Thoracic aorta (tissue), 2 donors: ENCODE measurements at places on chromosomes 4 and X. TPM values are rescaled to one million over a fixed set of nuclear protein-coding genes. Genes with fewer than 3 reads are reported as not detected.

Gene DUSP21
- total RNA-seq = not detected

Gene SPOCK3
- total RNA-seq = not detected

Gene C4orf51
- not detected for total RNA-seq

Gene CYBB
- 39.9 TPM for total RNA-seq

Gene PPARGC1A
- 1.3 TPM for total RNA-seq

Gene GPR173
- 2.3 TPM for total RNA-seq

Gene TSPAN6
- 7.2 TPM for total RNA-seq

Gene F8A2
- total RNA-seq = 8.7 TPM

Gene GYG2
- 1.5 TPM for total RNA-seq

Gene RHOXF1
- total RNA-seq = not detected

Gene SCD5
- total RNA-seq = 7.3 TPM

Gene IKBKG
- 52.8 TPM for total RNA-seq
